ENCODE measurements at places on chromosomes 2 and 18. TPM values are rescaled to one million over a fixed set of nuclear protein-coding genes. Genes with fewer than 3 reads are reported as not detected.

DNA sequence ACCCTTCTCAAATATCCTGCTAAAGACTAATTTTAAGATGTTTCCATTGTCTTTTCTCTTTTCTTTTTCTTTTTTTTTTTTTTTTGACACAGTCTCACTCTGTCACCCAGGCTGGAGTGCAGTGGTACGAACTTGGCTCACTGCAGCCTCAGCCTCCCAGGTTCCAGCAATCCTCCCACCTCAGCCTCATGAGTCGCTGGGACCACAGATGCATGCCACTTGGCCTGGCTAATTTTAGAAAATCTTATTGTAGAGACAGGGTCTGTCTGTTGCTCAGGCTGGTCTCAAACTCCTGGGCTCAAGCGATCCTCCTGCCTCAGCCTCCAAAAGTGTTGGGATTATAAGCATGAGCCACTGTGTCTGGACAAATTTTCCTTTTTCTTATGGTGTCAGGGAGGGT, 167.5 kb downstream of the MCFD2 start:
- no peak for DNase-seq

Gene PLEK
- total RNA-seq, result not detected

Gene RBM45
- total RNA-seq, result 21.1 TPM

GRCh38 chr2:235433860-235434259, 60.0 kb upstream of the AGAP1 start:
- peak; percentile 47 for DNase-seq

DNA sequence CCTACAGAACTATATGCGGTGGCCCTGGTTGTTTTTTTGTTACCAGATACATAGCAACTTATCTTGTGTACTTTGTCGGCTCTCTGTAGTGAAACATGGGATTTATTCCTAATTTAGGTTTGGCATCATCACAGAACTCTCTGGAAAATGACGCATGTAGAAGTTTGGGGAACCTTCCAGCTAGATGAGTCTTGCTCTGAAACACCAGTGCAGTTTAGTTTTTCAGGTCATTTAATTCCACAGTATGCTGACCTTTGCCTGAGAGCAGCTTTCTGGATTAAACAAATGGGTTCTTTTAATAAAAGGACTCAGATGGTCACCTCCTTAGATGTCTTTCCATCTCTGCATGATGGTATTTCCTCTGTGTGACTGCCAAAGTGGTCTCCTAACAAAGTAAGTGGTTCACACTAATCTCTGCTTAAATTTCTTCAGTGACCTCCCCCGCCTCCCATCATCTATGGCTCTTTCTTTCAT, 39.9 kb downstream of the MYO3B start:
- DNase-seq, result no peak

Gene TMEM17
- total RNA-seq, result 3.7 TPM

DNA sequence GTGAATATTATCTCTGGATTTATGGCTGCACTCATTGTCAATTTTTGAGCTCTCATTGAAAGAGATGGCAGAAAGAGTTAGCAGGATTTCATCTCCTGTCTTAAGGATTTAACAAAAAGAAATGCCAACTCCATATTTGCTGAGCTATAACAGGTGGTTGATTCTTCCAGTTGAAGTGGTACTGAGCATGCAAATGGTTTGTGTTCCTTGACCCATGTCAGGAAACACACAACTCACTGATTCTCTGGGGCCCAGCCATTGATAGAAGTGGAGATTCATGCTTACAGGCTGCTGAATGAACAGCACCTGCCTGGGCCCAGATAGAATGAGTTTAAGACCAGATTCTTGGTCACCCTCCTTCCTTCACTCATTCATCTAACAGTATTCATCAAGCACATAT, 128.8 kb downstream of the CERS6 start:
- DNase-seq, result no peak

Gene ASTL
- total RNA-seq, result not detected

Gene GPR45
- not detected for total RNA-seq

Gene PROKR1
- not detected for total RNA-seq

DNA sequence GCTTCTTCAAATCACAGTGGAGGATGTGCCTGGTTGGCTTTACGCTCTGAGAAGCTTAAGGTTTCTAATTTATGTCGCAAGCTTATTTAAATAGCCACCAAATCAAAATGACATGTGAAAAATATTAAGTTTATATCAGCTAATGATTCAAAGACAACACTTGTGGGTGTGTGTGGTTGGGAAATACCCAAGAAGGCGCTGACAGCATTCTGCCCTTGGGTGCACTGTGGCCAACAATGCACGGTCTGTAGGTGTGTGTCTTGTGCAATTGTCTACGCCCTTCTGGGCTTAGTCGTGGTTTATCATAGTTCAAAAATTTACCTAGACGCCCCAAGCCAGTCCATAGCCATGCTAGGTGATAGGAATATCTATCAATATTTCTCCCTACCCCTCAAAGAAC, 60.9 kb downstream of the KCTD1 start:
- peak; percentile 37 for DNase-seq

Gene INO80D
- total RNA-seq, result 4.2 TPM

- DNase-seq, result no peak
These were observed 9.1 kb upstream of the MALT1 start for GRCh38 chr18:58662118-58662517.

DNA sequence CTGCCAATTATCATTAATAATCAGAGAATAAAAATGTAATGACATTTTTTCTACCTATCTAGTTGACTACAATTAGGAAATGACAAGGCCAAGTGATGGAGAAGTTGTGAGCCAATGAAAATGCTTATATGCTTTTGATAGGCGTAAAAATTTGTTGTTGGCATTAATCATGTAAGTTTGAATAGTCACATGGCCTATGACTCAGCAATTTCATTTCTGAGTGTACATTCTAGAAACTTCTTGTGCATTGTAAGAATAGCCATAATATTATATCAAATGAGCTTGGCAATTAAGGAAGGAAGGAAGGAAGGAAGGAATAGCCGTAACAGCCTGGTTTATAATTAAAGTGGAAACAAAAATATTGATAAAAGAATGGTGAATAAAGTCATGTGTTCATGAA, 179.9 kb downstream of the PTH2R start:
- DNase-seq, result no peak

GRCh38 chr2:56334622-56335021, 150.8 kb downstream of the CCDC85A start:
- no peak for DNase-seq

Gene RPIA
- 8.8 TPM for total RNA-seq

- DNase-seq, result no peak
These were observed 707.4 kb upstream of the CDH2 start for GRCh38 chr18:28884304-28884703.

Gene NOTO
- not detected for total RNA-seq

Gene MAPK4
- 0.07 TPM for total RNA-seq

Gene MRO
- total RNA-seq, result not detected

GRCh38 chr2:171095014-171095582, 65.6 kb downstream of the TLK1 start:
- no peak for DNase-seq

Gene IL36G
- not detected for total RNA-seq

- DNase-seq, result no peak
These were observed 123.4 kb downstream of the FAM124B start for GRCh38 chr2:224278531-224278930.

DNA sequence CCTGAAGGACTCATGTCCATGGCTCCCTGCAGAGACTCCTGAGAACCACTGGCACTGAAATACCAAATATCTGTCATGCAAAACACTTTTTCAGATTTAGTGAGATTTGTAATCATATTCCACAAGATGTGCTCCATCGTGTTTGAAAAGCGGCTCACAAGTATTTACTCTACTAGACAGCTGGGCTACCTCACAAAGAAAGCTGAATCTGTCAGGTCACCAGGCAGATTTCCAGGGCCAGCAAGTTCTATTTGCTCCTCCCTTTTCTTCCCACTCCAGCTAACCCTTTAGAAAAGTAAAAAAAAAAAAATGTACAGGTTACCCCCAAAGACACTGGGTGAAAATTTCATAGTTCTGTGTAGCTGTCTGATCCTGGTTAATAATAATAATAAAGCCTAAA, 22.9 kb downstream of the WIPF1 start:
- DNase-seq, result no peak

Gene SEPTIN10
- total RNA-seq, result 149 TPM

GRCh38 chr2:3073041-3073595, 304.5 kb downstream of the EIPR1 start:
- DNase-seq, result no peak

DNA sequence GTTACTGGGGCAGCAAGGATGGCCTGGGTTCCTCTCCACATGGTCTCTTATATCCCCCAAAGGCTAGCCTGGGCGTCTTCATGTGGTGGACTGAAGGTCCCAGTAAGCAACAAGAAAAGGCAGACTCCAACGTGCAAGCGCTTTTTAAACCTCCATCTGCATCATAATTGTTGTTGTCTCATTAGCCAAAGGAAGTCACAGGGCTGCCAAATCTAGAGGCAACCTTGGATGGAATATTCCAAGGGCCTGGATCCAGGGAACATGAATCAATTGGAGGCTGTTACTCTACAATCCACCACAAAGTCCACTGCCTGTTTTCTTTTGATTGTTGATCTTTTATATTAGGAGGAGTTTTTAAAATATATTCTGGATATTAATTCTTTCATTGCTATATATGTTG, 118.8 kb downstream of the SH3RF3 start:
- no peak for DNase-seq

DNA sequence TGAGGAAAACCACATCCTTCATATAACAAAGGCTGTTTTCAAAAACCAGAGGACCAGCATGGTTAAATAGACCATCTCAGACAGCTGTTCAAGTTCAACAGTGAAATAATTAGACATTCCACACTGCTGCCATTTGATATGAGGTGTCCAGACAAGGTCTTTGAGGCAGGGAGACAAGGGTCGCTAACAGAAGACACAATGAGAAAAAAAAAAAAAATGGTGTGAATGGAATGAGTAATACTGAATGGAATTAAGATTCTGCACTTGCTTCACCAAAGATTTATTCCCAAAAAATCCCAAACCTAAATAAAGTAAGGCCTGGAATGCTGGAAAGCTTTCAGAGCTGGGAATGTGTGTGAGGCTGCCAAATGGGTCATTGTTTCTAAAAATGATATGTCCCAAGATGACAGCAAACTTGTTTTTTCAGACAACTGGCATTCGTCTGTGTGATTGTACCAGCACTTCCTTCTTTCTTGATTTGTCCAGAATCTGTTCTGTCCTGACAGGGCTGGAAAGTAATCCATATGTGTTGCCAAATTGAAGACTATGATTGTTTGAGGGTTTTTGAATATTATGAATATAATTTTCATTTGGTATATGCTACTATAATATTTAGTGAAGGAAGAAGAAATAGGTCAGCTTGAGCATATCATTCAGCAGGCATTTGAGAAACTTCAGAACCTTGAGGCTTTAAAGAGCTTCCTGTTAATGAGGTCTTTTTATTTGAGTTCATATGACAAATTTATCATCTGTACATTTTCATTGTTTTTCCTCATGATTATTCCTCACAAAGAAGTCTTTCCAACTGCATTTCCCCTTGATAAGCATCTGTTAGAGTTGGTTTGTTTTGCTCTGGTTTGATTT, 85.2 kb upstream of the ITGA4 start:
- peak; percentile 80 for DNase-seq

DNA sequence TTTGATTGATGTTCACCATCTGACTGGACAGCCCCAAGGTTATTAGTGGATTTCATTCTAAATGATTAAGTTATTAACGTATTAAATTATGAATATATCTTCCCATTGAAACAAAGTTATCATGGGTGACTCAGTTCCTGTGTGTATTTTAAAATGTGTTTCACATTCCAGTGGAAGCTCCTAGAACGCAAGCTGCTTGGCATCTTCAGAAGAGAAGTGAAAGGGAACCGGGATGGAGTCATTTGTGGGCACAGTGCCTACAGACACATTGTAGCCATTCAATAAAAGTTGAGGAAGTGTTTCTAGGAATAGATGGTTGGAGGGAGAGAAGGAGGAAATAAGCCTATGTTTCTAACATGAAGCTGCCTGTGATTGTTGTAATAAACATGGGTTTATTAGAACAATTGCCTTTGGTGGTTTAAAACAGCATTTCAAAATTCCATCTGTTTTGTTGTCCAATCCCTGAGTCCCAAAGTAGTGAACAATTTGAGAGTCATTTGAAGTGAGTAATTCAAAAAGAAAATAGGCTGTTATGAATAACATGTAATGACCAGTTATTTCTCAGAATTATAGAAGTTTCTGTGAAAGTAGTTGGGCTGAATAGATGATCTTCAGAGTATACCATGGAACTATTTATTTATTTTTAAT, 143.5 kb downstream of the PKP4 start:
- DNase-seq, result peak; percentile 84

- peak; percentile 60 for DNase-seq
These were observed 109.1 kb downstream of the MCFD2 start for GRCh38 chr2:46806526-46806925.

Gene CREG2
- 0.62 TPM for total RNA-seq

DNA sequence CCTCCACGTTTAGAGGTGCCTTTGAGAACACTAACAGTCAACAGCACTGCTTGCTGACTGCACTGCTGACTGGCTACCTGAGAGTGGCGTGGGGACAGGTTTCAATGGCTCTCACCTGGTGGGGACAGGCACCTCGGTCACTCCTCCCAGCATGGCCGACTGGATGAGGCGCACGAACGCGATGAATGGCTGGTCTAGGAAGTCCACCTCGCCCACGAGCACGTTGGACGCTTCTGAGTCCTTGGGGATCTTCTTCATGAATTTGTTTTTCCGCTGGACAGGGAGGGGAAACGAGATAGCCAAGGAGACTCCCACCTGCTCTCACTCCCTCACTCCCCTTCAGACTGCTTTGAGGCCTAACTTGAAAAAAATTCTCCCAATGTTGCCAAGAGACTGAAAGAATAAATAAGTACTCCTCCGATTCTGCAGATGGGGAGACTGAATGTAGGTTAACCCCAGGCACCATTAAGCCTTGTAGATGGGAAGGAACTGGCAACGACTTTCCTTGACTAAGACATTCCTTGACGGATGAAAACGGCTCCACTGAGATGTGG, 57.3 kb downstream of the MTHFD2 start:
- no peak for DNase-seq

Gene GPC1
- total RNA-seq, result 198 TPM

Gene NCKAP5
- total RNA-seq, result 3.7 TPM

DNA sequence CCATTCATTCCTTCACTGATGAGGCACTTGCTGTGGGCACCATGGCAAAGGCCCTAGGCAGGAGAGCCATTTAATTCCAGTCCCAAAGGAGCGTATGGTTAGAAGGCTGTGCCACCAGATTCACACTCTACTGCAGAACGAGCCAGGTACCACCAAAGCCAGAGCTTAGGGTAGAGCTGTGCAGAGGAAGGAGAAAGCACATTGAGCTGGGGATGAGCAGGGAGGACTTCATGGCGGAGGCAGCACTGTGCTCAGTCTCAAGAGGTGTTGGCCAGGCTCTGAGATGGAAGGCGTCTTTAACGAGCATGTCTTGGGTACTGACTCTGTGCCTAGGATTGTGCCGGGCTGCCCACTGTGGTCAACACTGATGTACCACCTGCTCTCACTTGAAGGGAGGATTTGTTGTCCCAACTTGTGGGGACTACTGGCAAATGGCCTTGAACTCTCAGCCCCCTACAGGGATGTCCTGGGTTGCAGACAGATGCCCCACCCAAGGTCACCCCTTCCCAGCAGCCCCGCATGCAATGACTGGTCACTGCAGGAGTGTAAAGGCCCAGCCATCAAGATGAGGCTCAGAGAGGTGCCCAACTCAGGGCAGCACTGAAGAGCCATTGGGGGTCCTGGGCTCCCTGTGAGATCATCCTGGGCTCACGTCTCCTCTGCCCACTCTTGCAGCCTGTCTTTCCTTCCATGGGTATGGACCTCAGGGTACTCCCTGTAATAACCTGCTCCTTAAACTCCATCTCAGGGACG, 251.4 kb downstream of the GLI2 start:
- DNase-seq, result no peak
